HFFc6 (cell line): ENCODE measurements at places on chromosomes 5 and 9. TPM values are rescaled to one million over a fixed set of nuclear protein-coding genes. Genes with fewer than 3 reads are reported as not detected.
A peak's percentile ranks its signal among the peaks of the same experiment; 100 is the strongest.

DNA sequence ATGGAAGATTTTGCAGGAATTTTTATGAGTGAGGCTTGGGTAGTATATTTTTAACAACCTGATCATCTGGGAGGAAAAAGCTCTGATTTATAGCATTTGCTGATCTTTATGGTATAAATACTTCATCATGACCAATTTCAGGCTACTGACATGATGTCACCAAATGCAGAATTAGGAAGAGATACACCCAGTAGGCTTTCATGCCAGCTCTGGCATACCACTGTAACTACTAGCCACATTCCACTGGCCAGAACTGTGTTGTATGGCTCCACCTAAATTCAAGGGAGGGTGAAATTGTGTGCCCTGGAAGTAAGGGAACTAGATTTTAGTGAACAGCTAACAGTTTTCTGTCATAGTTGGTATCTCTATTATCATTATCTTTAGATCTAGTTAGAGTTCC lies 17.6 kb downstream of the AP3S1 start:
- peak; percentile 36 for DNase-seq

- no peak for DNase-seq
These were observed 394.6 kb upstream of the ARRDC3 start for GRCh38 chr5:91777671-91778070.

DNA sequence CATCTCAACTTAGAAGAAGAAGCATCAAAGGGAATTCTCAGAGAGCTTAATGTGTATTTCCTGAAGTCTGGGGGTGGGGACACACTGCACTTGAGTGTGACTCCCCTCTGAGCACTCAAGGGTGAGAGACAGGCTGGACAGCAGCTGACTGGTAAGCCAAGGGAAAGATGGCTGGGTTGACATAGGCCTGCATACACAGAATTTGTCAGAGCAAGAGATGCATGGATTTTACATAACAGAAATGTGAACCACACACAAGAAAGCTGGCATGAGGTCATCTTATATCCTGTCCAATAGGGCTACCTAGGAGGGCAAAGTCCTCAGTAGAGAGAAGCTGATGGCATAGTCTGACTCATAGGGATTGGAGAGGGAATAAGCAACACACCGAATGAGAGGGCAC lies 114.3 kb upstream of the EPB41L4A start:
- no peak for DNase-seq

- no peak for DNase-seq
These were observed 110.8 kb downstream of the SMARCA2 start for GRCh38 chr9:2125906-2126305.

GRCh38 chr5:1336749-1337488 lies 8.0 kb downstream of the CLPTM1L start:
- DNase-seq: no peak

- DNase-seq: no peak
These were observed 53.4 kb downstream of the PTCH1 start for GRCh38 chr9:95463148-95464060.

DNA sequence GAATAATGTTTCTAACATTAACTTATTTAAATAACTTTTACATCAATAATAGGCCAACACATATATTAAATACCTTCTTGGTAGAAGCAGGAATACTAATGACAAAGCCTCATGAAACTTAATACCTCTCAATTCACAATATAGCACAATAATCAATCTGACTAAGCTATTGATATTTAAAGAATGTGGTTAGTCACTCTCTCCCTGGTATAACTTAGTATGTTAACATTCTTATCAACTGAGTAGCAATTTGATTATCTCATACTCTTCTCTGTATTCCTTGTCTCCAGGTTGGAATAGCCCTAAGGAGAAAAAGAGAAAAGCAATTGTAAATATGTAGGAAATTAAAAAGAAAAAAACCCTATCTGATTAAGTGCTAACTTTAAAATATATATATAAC lies 4.9 kb upstream of the PGGT1B start:
- peak; percentile 41 for DNase-seq

The PTPRD gene
- total RNA-seq: not detected in 3 replicates

The ARHGAP26 gene
- 2.6 and 3.6 TPM in 2 replicates for total RNA-seq
